T-helper 2 cell treated with Interferon-gamma antibody and Interleukin-4, amounts not matched to agents 5 μg/mL and 100 μg/mL, for 36 hours (primary cell): ENCODE measurements at places on chromosomes 5 and 9.

- peak; percentile 57 for DNase-seq
Measured at GRCh38 chr5:39213447-39214207, 5.7 kb downstream of the FYB1 start.

GRCh38 chr5:178895615-178896571, at the start of gene ZFP2:
ZFP2 (plus strand) TSS chr5:178895913; CDS start chr5:178931314, 35,401 bp downstream.
- DNase-seq, result peak; percentile 4

DNA sequence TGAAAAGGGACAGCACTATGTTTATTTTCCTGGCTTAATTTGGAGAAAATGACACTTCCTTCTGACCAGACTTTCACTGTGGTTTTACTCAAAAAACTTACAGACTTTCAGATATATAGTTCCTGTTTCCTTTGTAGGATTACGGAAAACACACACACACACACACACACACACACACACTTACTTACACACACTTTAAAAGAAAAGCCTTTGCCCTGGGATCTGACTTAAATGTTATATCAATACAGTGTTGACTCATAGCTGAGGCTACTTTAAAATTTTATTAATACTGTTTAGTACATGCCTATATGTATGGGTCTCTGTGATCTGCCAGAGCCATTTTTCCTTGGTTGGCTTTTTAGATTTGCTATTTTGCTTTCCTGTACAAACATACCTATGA, 758.3 kb downstream of the DNAH5 start:
- no peak for DNase-seq

DNA sequence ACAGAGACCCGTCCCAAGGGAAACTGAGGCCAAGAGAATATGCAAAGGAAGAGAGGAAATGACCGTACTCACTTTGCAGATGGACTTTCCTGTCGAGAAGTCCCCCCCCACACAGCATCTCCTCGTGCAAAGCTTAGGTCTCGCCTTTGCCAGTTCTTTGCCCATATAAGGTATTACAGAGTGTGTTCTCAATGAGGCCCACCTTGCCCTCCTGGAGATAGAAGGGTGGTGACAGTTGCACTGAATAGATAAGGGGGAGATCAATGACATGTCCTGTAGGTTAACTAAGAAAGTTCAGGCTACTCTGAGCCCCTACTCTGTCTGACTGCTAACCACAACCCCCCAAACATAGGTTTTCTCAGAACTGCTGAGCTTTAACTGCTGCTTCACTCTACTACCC, 68.2 kb upstream of the SPTLC1 start:
- DNase-seq, result no peak

GRCh38 chr5:150694612-150695011, 6.2 kb downstream of the RBM22 start:
- no peak for DNase-seq

GRCh38 chr5:27387535-27388073, 349.2 kb upstream of the CDH9 start:
- DNase-seq, result no peak

GRCh38 chr9:93245437-93245970, 61.6 kb downstream of the WNK2 start:
- DNase-seq, result no peak

DNA sequence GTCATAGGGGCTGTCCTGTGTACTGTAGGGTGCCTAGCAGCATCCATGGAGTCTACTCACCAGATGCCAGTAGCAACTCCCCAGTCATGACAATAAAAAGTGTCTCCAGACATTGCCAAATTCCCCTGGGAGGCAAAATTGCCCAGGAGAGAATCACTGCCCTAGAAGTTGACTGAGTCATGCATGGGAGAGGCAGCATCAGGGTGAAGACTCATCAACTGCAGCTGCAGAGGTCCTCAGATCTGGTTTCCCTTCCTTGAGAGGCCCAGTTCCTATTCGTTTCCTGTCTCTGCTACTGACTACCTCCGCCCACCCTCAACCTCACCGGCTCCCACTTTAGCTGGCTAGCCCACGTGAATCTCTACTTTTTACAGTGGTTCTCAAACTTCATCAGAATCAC, 88.6 kb upstream of the AGXT2 start:
- DNase-seq, result no peak

DNA sequence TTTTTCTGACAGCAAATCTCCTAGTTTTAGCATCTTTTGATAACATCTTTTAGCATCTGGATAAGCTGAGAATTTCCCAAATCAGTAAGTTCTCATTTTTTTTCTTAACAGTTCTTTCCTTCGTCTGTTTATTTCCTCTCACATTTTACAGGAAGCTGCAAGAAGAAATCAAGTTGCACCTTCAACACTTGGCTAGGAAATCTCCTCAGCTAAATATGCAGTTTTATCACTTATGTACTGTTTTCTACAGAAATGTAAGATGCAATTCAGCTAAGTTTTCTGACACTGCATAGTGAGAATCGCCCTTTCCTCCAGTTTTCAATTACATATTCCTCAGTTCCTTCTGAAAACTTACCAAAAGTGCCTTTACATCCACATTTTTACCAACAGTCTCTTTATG, 59.0 kb upstream of the MSX2 start:
- DNase-seq, result no peak

DNA sequence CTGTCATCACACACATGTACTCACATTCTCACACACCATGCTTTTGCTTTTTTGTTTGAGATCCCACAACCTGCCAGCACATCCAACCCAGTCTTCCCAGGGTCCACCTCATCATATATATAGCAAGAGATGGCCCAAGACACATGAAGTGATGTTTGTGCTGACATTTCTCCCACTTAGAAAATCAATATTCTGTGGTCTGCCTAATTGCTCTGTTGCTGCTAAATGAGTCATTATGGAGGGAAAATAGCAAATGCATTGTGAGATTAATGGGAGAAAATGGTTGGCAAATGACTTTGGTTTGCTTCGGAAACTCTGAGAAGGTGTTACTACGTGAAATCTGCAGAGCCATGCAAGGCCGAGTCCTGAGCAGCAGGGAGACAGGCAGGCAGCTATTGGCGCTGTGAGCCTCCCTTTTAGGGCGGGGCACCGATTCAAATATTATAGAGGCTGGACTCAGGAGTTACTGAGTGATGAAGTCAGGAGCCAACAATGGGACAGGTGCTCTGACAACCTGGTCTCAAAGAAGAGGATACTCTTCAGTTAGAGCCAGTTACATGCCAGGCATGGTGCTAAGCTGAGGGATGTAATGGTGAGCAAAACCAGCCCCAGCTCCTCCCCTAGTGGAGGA, 62.8 kb downstream of the DAB2IP start:
- no peak for DNase-seq

GRCh38 chr5:111070272-111071134, 1.0 kb upstream of the TSLP start:
- DNase-seq, result peak; percentile 28

DNA sequence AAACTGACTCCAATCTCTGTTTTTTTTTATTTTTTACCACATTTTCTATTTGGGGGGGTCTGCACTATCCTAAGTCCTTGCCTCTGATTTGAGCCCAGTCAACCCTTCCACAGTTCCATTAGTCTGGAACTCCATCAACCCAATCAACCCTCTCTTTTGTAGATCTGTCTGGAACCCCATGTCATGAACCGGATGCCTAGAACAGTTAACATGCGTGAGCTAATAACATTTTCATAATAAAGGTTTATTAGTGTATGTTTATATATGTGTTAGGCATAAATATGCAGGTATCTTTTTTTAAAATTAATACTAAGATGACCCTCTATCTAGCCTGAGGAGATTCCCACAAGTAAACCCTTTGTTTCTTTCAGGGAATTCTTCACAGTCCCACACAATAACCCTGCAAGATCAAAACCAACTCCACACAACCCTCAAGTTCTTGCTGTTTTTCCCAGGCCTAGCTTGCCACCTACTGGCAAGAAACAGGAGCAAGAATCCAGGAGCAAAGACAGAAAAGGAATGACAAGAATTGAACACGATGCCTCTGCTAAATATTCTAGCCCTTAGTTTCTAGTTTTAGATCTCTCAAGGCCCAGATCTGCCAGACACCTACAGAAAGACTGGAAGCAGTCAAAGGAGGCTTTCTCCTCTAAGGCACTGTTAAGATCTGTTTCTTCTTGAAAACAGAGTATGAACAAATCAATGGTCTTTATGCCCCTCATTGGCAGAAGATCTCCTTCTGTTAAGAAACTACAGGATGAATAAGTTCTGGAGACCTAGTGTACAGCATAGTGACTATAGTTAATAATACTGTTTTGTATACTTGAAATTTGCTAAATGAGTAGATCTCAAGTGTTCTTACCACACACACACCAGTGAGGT, 100.4 kb downstream of the TRIM36 start:
- no peak for DNase-seq

- peak; percentile 41 for DNase-seq
Measured at GRCh38 chr9:136886610-136887597, 588 bp downstream of the TRAF2 start.

- no peak for DNase-seq
Measured at GRCh38 chr5:126801992-126802294, 25.0 kb downstream of the LMNB1 start.

DNA sequence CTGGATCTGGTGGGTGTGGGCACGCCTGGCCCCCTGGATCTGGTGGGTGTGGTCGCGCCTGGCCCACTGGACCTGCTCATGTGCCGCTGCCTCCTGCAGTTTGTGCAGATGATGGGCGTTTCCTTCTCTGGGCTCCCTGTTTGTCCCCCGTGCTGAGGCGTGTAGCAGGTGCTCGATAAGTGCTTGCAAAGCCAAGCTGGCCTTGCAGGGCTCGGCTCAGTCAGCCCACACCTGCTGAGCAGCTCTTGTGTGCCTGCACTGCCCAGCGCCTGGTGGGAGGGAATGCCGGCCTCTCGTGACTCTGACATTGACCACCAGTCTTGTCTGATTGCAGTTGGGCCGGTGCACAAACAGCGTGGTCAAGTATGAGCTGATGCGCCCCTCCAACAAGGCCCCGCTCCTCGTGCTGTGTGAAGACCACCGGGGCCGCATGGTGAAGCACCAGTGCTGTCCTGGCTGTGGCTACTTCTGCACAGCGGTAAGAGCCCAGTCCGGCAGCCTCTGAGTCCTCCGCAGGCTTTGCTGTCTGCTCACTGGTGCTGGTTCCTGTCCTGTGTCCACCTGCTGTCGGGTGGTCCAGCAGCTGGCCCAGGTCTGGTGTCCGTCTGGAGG, 102.7 kb upstream of the CACNA1B start:
- no peak for DNase-seq

GRCh38 chr5:160793530-160793899, 58.5 kb downstream of the ATP10B start:
- DNase-seq, result no peak

DNA sequence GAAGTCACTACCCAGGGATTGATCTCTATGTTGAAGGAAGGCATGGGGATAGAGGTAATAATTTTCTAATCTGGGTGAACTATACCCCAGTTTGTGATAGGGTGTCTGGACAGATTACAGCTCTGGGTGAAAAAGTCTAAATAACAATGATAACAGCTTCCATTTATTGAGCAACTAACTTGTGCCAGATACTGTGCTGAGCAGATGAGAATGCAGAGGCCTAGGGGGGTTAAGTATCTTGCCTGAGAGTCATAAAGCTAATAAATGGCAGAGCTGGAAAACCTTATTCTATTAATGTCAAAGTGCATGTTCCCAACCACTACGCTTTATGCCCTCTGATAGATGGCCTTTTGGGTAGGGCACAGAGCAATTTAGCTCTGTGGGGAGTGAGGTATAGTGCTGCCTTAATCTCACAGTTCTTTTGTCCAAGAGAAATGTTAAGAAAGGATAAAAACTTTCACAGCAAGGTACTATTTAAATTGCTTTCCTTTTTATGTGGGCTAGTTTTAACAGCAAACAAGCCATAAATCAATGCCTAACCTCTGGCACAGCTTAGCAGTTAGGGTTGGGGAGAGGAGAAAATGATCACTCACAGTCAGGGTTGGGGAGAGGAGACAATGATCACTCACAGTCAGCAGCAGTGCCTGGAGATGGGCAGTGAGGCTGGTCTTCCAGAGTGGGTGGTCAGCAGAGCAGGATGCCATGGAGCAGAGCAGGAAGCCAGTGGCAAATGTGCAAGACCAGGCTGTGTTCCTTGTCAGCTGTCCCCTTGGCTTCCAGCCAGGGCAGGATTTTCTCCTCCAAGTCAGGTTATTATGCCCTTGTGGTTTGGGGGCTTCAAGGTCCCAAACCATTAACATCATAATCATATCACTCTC, 187.0 kb downstream of the CARTPT start:
- no peak for DNase-seq
